ENCODE measurements at places on chromosomes 1 and 21. TPM values are rescaled to one million over a fixed set of nuclear protein-coding genes. Genes with fewer than 3 reads are reported as not detected.

GRCh38 chr1:42723511-42723910 is 16.5 kb downstream of the CLDN19 start:
- DNase-seq = no peak

DNA sequence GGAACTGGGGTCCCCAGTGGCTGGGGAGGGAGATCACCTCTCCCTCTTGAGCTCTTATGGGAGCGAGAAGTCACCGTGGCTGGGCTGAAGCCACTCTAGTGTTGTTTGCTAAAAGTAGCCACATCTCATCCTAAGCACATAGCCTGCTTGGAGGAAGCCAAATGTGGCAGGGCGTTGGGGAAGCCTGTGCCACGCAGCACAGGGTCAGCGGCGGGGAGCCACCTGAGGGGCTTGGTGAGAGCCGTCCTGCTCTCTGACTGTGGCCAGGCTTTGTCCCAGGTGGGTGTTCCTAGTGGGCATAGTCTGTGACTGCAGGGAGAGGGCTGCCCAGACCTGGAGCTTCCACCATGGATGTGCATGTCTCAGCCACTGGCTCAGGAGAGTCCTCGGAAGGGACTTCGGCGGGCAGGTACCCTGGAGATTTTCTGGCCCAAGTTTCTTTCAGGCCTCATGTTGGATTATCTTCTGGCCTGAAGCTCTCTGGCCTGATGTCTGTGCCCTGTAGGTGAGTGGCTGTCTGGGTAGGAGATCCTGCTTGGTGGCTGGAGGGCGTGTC is 38.9 kb downstream of the MORN1 start:
- no peak for DNase-seq

- DNase-seq = no peak
Observed at GRCh38 chr1:82391712-82392111, 591.0 kb downstream of the ADGRL2 start.

GRCh38 chr21:46179708-46180078 is 4.6 kb downstream of the SPATC1L start:
- DNase-seq = no peak

GRCh38 chr1:175494950-175495349 is 248.4 kb downstream of the TNR start:
- no peak for DNase-seq

GRCh38 chr1:80675454-80675853 is 1125.3 kb upstream of the ADGRL2 start:
- DNase-seq = no peak

GRCh38 chr1:29460041-29460610 is 223.8 kb downstream of the PTPRU start:
- DNase-seq = no peak

- no peak for DNase-seq
Observed at GRCh38 chr21:32687643-32688345, 40.0 kb downstream of the SYNJ1 start.

GRCh38 chr1:3169665-3170356 is 100.8 kb downstream of the PRDM16 start:
- DNase-seq = no peak

DNA sequence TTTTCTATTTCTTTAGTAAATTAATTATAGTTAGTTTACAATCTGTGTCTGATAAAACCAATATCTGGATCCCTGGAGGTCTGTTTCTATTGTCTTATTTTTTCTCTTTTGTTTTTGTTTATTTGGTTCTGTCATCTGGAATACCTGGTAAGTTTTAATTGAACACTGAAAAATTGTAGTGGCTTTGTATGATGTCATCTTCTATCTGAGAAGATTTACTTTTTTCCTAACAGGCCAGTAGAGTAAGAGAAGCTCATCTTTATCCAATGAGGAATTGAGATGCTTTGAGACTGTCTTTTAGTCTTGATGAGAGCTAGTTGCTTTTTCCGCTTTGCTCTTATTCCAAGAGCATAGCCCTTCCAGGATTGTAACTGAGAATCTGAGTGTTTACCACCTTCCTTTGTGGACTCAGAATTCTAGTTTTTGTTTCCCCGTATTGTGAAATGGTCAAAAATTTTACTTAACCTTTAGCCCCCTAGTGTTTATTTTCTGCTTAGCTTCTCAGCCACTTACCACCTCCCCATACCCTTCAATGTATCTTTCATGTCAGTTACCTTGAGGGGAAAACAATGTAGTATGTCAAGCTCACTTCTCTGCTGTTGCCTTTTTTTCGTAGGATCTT is 25.0 kb downstream of the PTGFRN start:
- DNase-seq = no peak

GRCh38 chr1:31859719-31860118 is 43.9 kb upstream of the SPOCD1 start:
- DNase-seq = no peak

GRCh38 chr1:224668984-224669383 is 52.9 kb downstream of the CNIH3 start:
- DNase-seq = no peak

GRCh38 chr1:219049501-219049900 is 124.2 kb upstream of the LYPLAL1 start:
- DNase-seq = no peak

DNA sequence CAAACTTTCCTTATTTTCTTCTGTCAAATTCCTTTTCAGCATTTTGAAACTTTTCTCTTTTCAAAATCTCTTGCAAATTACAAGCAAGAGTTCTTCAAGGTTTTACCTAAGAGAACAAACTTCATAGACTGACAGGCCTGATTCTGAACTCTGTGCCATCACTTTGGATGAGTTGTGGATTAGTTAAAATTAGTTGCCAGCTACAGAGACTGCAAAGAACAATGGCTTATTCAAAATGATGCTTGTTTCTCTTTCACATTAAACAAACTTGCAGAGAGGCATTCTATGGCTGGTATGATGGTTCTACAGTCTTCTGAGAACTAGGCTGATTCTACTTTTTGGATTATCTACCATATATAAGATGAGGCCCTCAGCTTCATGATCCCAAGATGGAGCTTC is 3.8 kb downstream of the LRRC8B start:
- DNase-seq = no peak

GRCh38 chr21:29238053-29238966 is 60.4 kb upstream of the BACH1 start:
- no peak for DNase-seq

GRCh38 chr1:6700853-6701436 is 671 bp downstream of the DNAJC11 start:
- DNase-seq = no peak

Gene OR2T35
- total RNA-seq = not detected

Gene MDM4
- total RNA-seq = 41.7 TPM

Gene UBASH3A
- 0.47 TPM for total RNA-seq

Gene UBL4B
- total RNA-seq = not detected

Gene HCN3
- 1.6 TPM for total RNA-seq

Gene SERPINC1
- 0.35 TPM for total RNA-seq

Data from left cardiac atrium (tissue), 4 donors.